ENCODE measurements at places on chromosomes 4 and X.
A peak's percentile ranks its signal among the peaks of the same experiment; 100 is the strongest.

DNA sequence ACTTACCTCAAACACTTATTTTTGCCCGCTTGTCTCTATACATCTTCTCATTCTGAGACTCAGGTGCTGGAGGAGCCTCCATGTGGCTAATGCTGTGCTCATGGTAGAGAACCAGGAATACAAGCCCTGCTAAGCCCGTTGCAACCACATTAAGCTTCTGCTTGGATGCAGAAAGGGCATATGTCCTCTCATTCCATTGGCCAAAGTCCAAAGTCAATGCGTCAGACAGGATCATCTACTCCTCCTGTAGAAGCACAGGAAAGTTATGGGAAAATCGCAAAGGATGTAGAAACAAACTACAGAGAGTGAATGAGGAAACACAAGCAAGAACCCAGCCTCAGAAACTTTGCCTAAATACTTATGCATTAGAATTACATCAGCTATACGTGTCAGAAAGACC is 124.5 kb upstream of the AGA start:
- no peak for DNase-seq

GRCh38 chr4:58935332-58935731 is 1825.1 kb upstream of the IGFBP7 start:
- DNase-seq: no peak

GRCh38 chr4:104451573-104451972 is 43.1 kb downstream of the CXXC4 start:
- no peak for DNase-seq

DNA sequence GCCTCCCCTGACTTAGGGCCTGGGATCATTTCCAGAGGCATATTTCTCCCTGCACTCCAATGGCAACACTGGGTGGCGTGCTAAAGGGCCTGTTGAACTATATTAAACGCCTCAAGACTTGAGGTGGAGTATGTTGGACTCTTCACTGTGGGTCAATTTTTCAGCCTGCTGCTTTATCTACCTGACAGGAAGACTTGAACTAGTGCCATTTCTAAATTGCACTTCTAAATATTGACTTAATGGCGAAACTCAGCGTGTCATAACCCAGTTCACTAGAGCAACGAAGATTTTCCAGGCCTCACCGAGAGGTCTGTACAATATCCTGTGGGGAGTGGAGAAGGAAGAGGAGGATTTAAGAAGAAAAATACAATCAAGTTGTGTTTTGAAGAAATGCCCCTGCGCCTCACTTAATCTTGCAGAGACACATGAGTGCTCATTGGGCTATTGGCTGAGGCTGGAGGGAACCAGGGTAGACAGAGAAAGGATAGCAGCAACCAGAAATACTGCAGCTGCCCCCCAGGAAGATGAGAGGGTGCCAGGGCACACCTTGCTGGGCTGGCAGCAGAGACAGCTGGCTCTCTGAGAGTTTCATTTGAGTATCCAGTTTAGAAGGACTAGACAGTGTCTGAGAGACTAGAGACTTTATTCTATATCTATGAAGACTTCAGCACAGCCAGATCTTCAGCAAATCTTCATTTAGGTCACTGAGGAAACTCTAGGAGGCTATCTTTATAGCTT is 67.4 kb downstream of the ENPP6 start:
- DNase-seq: no peak

DNA sequence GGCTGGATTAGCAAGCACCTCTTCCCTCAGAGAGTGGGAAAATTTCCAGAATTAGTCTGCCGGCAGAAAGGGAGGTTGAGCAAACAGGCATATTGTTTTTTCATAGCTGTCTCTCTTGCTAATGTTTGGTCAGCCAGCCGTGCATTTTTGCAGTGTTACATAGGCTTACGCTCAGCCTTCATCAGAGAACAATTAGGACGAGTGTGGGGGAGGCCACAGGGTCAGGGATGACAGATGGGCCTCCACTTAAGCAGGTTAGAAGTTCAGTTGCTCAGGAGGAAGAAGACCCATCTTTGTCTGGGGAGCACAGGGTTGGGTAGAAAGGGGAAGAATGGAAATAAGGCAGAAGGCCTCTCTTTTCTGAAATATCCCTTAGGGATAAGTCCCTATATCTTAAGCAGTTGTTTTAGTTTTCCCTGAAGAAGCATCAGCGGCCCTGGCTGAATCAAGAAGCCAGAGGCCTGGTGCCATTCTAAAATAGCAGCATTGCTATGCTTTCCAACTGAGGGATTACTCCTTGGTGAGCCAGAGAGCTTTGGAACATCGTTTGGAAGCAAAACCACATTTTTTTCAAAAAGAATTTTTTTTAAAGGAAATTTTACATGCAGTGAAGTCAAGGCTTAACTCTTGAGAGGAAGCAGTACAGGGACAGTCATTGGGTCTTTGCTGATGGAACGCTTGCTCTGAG is 118.8 kb downstream of the SMIM20 start:
- peak; percentile 83 for DNase-seq

DNA sequence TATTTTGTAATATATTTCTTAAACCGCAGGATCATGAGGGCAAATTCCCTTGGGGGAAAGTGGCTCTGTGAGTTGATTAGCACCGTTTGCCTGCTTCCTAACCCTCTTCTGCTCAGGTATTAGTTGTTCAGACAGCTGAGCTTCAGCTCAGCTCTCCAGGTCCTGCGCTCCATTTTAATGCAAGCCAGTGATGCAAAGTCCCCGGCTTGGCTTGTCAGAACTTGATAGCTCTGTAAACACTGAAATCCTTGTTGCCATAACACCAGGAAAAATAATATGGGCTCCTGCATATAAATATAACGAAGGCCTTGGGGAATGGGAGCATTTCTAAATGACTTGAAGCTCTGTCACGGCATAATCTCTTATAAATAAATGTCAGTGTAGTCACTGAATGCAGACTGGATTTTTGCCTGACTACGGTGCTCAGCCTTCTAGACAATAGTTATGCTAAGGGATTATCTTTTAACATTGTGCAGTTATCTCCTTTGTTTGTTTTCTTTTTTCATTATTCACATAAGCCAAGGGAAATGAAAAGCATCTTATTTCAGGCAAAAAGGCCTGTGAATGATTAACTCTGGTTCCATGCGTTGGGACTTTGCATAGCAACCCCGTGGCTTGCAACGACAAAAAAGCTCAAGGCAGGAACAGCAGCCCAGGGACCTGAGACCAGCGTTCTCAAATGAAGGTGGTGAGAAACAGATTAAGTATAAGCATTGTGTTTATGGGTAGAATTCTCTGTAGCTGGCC is 253.2 kb downstream of the SPRY1 start:
- DNase-seq: peak; percentile 84

DNA sequence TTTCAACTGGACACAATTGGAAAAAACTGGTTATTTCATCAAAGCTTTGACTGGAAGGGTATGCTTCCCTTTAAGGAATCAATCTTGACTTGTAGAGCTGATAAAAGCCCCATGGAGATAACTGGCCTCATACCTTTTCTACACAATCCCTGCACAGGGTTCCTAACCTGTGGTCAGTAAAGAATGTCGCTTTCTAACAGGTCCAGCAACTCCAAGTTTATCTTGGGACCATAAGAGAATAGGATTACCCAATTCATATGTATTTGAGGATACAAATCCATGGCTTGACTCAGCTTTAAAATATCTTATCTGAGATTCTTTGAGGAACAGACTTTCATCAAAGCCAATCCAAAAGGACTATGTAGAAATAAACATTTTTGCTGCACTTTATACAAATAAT is 1399.8 kb upstream of the PABPC4L start:
- no peak for DNase-seq

GRCh38 chr4:41069257-41069656 is 145.1 kb downstream of the APBB2 start:
- DNase-seq: no peak

DNA sequence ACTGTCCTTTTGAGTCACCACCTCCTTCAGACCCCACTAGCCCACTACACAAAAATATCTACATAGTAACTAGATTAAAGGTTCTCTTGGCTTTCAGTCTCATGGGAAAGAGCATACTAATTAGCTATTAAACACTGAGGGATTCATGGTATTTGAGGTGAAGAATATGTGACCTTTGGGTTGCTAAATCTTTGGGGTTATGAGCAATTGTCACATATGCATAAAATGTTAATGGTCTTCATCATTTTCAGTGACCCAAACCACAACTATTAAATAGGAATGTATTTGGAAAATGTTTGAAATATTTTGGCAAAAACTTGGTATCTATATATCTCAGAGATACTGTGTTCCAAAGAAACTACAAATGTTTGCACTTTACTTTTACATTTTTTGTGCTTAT is 365.1 kb downstream of the MAGEB5 start:
- no peak for DNase-seq

DNA sequence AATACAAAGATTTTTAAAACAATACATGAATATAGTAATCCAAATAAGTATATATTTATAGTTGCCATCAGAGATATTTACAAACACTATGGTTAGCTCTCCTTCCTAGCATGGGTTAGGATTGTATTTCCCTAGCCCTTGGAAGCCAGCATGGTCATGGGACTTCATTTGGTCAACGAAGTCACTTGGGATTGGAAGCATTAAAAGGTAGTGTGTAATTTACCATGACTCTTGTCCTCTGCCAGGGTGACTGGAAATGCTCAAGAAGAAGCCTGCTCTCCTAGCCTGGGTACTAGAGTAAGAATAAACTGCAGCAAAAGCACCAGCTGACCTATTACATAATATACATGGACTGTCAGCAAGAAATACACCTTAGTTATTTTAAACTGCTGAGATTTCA is 102.9 kb downstream of the COL25A1 start:
- DNase-seq: no peak

GRCh38 chr4:26558166-26558895 is 25.6 kb upstream of the TBC1D19 start:
- no peak for DNase-seq

- DNase-seq: no peak
Observed at GRCh38 chr4:38803833-38804653, 548 bp downstream of the TLR1 start.

DNA sequence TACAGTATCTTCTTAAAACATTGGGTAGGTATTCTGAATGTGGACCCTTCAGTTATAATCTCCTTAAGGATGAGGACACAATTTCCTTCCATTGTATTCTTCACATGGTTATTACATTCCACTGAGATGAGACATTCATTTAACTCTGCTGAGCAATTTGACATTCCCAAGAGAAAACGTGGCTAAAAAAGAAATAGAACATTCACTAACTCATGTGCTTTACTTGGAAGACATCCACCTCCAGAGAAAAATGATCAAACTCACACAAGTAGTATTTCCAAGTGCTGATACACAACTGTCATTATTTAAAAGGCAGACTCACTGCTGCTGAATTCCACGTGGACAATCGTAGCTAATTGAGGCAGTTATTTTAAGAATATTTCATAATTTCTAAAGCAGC is 227.9 kb upstream of the ANKRD50 start:
- DNase-seq: peak; percentile 61

DNA sequence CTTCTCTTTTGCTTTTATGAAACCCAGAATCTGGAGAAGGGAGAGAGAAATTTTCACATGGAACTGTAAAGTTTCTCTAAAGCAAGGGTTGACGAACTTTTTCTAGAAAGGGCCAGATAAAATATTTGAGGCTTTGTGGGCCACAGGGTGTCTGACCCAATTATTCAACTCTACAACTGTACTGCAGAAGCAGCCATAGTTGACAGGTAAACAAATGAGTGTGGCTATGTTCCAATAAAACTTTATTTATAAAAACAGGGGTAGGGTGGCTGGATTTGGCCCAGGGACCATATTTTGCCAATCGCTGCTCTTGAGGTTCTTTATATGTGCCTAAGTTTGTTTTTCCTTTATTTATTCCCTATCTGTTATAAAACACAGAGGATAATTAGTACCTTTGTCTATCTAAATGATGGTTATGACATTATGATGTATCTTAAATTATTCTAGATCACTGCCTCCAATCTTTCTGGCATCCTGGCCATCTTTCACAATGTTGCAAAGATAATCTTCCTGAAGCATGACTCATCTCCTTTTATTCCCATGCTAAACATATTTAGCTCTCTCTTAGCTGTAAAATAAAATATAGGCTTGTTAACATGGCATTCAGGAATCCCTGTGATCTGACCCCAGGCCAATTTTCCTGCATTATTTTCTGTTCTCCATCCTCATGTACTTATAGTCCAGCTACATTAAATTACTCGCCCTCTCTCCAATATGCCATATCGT is 106.8 kb upstream of the CBLL2 start:
- no peak for DNase-seq

DNA sequence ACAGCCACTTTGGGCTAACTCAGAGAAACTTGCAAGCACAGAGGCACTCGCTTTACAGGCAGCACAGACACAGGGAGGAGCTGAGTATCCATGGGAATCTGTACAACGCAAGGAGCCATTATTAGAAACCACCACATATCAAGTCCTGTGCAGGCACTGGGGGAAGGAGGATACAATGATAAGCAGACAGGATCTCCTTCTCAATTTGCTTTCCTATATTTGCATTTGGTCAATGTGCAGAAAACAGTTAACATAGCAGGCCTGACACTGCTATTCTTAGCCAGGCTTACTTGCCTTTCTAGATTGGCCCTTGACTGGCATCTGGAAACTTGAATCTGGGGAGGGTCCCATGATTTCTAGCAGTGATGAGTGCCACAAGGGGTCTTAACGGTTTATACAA is 65.8 kb downstream of the TEC start:
- DNase-seq: no peak

- no peak for DNase-seq
Observed at GRCh38 chrX:6667048-6667768, 132.3 kb upstream of the VCX3A start.

DNA sequence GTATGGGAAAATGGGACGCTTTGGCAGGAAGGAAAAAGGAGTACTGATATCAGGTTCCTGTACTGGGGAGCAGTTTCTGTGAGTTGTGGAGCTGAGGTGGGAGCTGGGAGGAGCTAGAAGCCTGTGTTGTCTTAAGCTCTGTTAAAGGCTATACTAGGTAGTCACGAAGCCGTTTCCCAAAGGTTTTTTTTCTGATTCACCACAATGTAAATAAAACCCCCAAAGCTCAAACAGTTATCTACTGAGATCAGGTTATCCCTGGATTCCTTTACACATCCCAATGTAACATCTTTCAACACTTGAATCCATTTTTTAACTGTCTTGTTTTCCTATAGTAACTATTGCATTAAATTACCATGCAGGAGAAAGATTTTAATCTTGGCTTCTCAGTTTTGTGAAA is 297.4 kb upstream of the SFRP2 start:
- DNase-seq: no peak

DNA sequence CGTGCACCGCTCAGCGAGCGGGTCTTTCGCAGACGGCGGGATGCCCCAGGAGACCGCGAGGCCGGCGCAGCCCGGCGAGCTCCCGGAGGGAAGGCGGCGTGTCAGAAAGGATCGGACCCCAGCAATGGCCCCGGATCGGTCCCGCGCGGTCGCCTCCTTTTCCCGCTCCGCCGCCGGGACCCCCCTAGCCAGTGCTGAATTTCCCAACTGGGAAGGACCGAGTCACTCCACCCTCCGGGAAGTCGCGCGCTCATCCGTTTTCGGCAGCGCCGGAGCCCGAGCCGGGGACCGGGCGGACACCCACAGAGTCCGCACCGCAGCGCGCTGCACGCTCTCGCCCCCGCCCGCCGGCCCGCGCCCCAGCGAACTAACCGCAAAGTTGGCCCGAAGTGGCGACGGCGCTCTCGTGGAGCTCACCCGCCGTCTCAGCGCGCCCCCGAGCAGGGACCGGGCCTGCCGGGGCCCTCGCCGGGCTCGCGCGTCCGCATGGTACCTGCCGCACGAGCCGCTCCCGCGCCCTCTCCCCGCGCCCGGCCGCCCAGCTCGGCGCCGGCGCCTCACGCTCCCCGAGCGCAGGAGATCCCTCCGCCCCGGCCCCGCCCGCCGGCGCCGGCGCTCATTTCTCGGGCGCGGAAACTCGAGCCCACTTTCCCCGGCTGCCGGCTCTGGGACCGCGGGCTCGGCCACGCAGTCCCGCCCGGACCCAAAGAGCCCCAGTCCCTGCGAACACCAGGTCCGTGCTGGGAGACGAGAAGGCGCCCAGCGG is at the start of gene FAT1:
FAT1 (minus strand) TSS at position 565 of the 766 bp plus-strand sequence. CDS start 14,029 bp downstream, outside the sequence.
- DNase-seq: peak; percentile 89
